ENCODE measurements at places on chromosomes 11 and 22.

DNA sequence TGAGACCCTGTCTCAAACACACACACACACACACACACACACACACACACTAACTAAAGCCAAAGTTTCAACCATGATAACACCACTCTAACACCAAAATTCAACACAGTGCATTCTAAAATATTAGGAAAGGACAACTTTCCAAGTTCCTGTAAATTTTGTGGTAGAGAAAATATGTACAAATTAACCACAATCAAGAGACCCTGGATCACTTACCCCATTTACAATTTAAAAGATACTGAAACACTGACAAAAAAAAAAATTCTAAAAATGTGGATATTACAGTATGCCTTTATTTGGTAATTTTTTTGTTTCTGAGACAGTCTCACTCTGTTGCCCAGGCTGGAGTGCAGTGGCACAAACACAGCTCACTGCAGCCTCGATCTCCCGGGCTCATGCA, 9.7 kb downstream of the MRTFA start:
- DNase-seq = no peak

DNA sequence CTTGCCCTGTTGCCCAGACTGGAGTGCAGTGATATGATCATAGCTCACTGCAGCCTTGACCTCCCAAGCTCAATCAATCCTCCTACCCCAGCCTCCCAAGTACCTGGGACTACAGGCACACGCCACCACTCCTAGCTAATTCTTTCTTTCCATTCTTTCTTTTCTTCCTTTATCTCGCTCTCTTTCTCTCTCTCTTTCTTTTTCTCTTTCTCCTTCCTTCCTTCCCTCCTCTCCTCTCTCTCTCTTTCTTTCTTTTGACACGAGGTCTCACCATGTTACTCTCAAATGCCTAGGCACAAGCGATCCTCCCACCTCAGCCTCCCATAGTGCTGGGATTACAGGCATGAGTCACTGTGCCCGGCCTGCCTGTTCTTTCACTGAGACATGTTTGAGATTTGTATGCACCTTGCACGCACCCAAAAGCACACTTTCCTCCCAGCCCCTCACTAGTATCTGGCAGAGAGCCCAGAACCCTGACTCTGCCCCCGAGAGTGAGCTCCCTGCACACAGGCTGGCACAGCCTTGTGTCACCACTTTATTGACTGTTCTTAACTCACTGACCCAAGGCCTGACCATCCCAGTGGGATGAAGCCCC, 56.8 kb downstream of the CD6 start:
- DNase-seq = peak; percentile 33

DNA sequence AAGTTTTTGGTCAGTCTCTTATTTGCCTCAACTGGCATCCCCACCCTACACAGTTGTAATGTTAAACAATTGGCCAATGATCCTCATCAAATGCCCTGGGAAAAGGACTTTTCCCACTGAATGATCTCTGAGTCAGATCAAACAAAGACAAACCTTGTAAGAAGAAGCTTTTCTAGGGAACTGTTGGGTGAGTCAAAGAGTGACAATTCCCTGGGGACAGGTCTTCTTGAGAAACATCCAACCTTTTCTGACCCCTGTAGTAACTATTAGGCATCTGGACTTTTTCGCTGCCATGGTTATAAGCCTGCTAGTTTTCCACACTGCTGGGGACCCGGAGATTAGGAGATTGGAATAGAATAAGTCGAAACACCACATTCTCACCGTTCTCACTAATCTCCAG, 789.8 kb upstream of the API5 start:
- DNase-seq = no peak

DNA sequence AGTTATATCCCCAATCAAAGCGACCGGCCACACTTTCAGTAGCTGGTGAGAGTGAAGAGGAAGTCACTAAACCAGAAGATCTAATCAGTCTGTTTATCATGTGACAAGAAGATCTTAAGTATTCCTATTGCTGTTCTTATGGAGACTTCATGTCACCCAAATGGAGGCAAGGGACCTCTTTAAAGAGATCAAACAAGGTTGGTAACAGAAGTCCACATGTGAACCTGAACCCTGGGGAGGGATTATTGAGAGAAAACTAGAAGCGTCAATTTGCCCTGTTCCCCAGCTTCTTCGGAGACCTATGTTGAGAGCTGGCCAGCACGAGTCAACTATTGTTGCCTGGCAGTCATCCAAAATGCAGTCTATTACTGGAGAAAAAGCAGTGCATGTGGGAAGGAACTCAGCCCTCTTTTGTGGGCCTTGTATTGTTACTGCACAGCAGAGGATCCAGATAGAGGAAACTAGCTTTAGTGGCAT, 76.9 kb upstream of the CTSC start:
- DNase-seq = no peak

- DNase-seq = no peak
Measured at GRCh38 chr22:25630447-25630846, 66.0 kb downstream of the GRK3 start.

DNA sequence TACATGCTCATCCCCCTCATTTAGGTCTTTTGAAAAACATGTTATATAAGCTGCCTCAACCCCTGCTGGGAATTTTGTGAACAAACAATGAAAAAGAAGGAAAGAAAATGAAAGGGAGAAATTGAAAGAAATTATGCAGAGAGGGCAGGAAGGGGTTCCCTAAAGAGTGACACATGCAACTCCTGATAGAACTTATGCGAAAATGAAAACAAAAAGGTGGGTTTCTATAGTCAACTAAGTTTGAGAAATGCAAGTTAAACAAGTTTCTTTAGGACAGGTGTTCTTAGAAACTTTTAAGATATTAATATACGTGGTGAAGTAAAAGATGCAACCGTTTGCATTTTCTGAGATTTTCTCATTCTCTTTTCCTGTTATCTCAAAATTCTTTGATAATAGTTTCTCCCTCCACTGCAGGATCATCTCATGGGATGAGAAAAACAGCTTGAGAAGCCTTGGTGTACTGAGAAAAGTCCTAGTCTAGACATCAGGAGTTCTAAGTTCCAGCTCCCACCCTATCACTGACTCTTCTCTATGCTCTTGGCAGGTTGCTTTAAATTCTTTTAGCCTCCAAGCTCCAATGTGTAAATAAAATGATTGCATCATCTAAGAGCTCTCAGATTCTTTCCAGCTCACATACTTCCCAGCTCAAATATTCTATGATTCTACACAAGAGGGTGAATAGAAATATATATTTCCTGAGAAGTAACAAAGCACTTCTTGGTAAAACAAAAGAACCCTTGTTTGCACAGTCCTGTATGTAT, 109.2 kb downstream of the FAM76B start:
- DNase-seq = no peak

DNA sequence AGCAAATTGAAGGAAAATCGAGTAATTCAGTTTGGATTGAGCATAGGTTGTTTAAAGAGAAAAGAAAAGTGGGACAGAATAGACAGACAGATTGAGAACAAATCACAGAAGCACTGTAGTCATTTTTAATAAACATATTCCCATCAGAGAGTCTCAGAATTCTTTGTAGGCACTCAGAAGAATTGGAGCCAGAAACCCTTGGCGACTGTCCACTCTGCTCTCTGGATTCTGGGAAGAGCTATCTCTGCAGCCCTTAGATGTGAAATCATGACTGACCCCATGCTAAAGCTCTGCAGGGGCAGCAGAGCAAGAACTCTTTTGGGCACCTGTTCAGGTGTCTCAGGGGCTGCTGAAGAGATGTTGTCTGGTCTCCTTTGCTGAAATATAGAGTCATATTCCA, 223.7 kb upstream of the KIRREL3 start:
- DNase-seq = no peak

- peak; percentile 46 for DNase-seq
Measured at GRCh38 chr11:8566613-8567210, 27.3 kb downstream of the STK33 start.

DNA sequence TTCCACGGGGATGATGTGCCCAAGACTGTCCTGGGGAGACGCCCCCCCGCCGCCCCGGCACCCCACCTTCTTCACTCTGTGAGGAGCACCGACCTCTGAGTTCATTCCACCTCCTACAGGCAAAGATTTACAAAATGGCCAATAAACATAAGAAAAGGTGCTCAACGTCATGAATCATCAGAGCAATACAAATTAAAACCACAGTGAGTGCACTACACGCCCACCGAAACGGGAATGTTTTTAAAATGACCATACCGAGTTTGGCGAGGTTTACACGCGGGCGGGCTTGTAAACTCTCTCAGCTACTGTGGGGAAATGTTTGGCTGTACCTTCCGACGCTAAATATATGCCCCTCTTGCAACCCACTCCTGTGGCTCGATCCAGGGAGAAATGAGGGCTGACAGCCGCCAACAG, 7.9 kb downstream of the NPTXR start:
- DNase-seq = no peak

GRCh38 chr22:36546932-36547331, 18.0 kb upstream of the EIF3D start:
- DNase-seq = no peak

GRCh38 chr22:43317239-43317638, 25.9 kb downstream of the SCUBE1 start:
- DNase-seq = no peak

DNA sequence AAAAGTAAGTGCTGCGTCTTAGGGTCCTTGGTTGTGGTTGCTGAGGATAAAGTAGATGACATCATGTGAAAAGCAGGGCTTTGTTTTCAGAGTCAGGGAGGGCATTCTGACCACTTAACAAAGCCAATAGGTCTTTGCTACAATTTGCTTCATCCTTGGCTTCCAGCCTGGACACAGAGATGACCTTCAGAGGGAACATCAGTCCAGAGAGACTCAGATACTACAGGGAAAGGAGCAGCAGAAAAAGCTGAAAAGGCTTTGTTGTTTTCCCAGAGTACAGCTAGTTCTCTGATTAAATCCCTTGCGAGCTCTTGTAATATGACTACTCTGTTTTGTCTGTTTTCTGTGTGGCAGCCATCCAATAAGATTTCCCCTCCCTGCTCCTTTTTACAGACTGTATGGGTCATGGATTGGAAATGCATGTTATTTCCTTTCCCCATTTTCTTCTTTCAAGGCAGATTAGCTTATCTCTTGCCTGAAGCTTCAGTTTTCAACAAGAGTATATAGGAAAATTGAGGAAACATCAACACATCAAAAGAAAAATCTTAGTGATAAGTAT, 31.9 kb downstream of the ATG13 start:
- no peak for DNase-seq

DNA sequence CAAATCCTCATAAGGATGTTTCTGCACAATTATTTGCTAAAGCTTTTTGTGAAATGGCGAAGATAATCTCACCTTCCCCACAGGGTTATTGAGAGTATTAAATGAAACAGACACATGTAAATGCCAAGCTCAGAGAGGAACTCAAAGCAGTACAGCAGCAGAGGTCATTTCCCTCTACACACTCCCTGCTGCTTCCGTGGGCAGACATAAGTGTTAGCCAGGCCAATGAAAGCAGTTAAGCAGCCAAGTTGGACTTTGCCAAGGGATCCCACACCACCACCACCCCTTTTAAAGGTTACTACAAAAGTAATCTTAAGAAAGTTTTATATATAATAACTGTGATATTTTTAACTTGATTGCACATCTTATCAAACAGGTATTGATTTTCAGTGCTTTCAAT, 4.0 kb upstream of the FAM111A start:
- DNase-seq = no peak

- DNase-seq = no peak
Measured at GRCh38 chr11:109249597-109249996, 172.4 kb upstream of the C11orf87 start.

DNA sequence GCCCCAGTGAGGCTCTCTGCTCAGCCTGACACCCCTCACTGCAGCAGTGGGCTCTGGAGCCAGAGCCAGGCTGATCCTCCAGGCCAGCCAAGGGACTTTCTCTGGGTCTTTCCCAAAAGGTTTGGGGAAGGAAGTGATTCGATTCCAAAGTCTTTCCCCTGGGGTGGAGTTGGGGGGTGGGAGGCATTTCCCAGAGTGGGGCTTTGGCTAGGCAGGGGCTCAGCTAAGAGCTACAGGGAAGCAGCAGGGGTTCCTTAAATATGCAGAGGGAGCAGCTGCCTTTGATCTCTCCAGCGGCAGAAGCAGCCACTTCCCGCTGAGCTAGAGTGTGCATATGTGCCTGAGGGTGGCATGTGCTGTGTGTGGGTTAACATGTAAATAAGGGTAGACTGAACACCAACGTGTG, 192.9 kb downstream of the INSC start:
- no peak for DNase-seq

DNA sequence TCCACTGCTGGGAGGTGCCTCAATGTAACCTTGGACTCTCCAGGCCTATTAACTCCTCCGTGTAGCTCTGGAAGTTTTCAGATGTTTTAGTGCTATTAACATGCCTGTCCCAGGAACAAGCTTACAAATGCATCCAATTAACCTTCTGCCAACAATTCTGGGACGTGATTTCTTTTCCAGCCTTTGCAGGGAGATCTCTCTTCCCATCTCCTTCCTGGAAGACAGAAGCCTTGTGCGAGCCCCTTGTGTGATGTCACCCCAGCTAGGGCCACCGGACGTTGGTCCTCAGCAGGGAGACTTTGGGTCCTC, 47.7 kb upstream of the SYT7 start:
- no peak for DNase-seq

DNA sequence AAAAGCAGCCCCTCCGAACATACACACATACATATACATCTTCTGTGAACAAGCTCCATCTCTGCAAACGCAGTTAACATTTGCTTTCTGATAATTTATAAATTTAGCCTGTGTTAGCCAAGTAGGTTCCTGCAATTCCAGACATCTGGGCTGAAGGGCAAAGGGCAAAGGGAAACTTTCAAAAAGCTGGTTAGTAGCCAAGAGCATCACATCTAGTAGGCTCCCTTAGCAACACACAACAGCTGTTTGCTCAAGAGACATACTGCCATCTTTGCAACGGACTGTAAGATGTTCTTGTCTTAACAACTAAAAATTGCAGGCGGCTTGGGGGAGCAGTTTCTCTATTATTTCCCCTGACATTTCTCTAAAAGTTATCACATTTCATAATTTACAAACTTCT, 134.9 kb downstream of the RBFOX2 start:
- no peak for DNase-seq

DNA sequence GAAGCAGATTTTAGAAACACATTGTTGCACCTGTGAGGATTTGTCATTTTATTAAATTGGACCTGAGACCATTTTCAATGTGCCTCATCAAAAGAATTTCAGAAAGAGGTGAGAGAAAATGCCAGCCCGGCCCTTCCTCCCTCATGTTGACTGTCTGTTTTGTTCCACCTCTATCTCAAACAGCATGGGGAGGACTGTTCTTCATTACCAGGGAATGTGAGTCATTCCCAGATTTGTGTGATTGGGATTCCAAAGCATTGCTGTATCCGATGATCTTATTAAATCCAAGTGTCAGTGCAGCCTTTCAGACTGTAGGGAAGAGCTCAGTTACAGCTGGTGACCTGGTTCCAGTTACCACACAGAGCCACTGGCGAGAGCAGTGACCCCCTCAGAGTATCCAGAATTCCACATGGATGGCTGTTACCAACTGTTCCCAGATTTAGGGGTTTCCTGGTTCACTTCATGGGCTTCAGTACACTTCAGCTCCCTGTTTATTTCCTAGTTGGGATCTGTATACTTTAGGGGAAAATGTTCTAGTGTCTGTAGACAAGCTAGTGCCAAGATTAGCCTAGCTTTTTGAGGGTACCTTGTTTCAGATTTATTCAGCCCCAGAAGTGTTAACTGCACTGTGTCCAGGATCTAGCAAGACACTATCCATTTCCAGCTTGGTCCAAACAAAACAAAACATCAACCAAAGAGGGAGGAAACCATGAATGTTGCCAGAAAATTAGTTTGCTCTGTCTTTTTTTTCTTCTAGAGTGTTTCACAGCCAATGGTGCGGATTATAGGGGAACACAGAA, 20.9 kb downstream of the KREMEN1 start:
- DNase-seq = no peak

- DNase-seq = no peak
Measured at GRCh38 chr22:37842015-37842793, 1.9 kb downstream of the ANKRD54 start.

GRCh38 chr11:72637198-72637597, 37.0 kb downstream of the PDE2A start:
- no peak for DNase-seq

GRCh38 chr11:72751116-72752087, 806 bp downstream of the ARAP1 start:
- no peak for DNase-seq
